ENCODE measurements at places on chromosomes 6 and 20.

- no peak for DNase-seq
These were observed 25.2 kb downstream of the RIOK1 start for GRCh38 chr6:7414811-7415210.

GRCh38 chr20:32582659-32583580 lies 2.2 kb downstream of the NOL4L start:
- DNase-seq, result peak; percentile 71

DNA sequence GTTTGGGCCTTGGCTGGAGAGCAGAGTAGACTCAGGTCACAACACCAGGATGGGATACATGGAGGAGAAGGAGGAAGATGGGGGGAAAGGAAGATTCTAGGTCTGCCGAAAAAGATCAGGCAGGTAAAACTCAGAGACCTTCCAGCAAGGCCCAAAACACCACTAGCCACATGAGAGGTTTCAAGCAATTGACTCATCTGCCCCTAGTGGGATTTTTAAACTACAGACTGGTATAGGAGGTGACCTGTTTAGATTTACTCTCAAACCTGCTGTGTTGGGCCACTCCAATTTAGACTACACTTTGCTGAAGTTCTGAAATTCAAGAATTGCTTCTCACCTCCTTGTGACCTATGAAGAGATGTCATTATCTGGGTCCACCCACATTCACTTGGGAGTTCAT lies 236.9 kb upstream of the SASH1 start:
- DNase-seq, result no peak

DNA sequence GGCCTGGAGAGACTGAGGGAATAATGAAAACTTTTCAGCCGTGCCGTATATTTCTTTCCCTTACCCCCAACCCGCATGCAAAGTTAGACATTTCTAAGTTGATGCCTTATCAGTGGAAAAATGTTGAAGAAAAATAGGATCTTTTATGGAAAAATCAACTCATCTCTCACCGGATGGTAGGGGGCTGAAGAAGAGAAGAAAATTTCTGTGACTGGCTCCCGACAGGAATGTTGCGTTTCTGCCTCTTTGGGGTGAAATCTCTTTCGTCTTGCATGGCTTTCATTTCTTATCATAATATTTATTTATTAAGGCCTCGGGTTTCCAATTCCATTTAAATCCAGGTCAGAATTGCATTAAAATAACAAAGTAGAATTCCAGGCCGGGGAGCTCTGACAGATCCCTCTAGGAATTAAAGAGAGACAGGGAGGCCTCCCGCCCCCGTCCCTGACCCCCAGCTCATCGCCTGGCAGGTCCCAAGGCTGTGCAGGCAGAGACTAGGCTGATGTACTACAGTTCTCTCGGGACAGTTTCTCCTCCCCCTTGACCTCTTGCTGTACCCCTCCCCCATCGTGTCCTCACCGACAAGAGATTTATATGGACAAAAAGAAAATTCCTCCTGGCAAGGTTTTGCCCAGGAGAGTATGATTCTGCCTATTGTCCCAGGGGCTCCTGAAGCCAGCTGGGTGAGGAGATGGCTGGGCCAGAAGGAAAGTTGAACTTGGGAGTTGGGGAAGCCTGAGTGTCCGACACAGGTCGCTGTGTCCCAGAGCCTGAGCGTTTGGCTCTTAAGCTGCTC lies 1.3 kb downstream of the SCUBE3 start:
- peak; percentile 40 for DNase-seq

DNA sequence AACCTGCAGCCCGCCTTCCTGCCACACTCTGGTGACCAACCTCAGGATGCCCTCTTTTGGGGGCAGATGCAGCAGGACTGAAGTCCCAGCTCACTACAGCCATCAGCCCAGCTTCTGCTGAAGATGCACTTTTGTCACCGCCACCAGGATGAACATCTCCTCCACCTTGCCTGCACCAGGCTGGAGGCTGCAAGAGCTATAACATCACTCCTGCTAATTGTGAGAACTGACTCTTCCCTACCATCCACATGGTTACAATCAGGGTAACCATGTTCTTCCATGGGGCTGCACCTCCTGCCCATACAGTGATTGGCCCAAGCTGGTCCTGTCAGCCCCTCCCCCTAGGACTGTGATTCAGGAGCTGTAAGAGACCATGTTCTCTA lies 2.0 kb upstream of the ACTL10 start:
- DNase-seq, result no peak

- DNase-seq, result peak; percentile 61
These were observed 135.5 kb downstream of the LY86 start for GRCh38 chr6:6723921-6724538.

GRCh38 chr6:154341871-154342270 lies 14.7 kb downstream of the IPCEF1 start:
- DNase-seq, result no peak

DNA sequence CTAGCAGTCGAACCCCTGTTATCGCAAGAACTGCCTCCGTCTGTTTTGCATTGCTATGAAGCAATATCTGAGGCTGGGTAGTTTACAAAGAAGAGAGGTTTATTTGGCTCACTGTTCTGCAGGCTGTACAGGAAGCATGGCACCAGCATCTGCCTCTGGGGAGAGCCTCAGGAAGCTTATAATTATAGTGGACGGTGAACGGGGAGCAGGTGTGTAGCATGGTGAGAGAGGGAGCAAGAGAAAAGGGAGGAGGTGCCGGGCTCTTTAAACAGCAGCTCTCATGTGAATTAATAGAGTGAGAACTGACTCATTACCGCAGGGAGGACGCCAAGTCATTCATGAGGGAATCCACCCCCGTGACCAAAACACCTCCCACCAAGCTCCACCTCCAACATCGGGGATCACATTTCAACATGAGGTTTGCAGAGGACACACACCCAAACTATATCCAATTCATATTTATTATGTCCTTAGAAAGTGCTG lies 172.6 kb upstream of the KCNG1 start:
- no peak for DNase-seq

GRCh38 chr20:38298768-38299288 lies 5.1 kb upstream of the BPI start:
- no peak for DNase-seq

DNA sequence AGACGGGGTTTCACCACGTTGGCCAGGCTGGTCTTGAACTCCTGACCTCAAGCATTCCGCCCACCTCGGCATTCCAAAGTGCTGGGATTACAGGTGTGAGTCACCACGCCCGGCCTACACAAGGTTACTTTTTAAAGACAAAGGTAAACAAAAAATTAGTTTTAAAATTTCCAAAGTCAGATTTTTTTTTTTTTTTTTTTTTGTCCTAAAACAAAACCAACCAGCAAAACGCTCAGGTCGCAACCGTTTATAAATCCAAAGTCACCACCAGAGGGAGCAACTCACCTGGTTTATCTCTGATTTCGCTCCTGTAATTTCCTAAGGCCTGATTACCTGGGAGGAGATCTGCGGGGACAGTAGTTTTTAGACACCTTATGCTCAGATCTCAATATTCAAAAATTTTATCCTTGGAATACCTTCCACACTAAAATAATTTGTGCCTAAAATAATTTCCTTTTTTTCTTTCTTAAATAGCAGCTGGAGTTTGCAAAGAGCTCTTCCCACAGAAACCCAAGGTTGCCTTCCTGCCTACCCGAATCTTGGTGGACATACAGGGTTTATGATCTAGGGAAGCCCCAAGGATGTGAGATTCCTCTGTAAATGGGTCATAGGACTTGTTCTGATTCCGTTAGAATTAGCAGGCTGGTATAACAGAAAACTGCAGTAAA lies 19.8 kb upstream of the TREM1 start:
- peak; percentile 69 for DNase-seq

DNA sequence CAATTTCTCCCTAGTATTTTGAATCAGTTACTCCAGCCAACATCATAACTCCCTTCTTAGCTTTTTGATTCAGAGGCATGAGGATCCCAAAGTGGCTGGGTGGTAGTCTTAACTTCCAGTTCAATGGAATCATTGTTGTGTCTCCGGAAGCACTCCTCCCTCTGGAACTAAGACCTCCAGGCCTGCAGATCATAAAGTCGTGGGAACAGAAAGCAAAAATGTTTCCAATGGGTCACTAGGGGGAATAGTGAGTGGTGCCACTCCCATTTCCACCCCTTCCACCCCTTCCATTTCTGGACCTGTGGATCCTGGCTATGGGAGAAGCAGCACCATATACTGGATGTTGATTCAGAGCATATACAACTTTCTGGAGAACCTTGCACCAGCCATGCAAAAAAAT lies 130.8 kb downstream of the SGK1 start:
- no peak for DNase-seq

GRCh38 chr6:40398810-40399477 lies 188.2 kb downstream of the LRFN2 start:
- peak; percentile 61 for DNase-seq

- no peak for DNase-seq
These were observed 53.0 kb upstream of the DST start for GRCh38 chr6:56695702-56696101.

DNA sequence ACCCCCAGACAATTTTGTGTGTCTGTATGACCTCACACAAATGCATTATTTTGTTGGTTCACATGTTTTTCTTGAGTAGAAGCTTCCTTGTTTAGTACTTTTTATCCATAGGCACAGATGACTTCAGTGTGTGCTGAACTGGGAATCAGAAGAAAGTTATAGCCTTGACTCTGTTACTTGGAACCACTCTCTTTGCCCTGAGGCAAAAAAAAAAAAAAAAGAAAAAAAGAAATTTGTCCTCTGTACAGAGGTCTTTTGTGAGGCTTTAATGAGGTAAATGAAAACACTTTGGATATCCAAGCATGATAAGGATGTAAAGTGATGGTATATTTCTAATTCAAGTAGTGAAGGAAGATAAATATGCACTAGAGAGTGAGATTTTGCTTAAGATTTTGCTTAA lies 51.9 kb downstream of the TRMT11 start:
- DNase-seq, result no peak

- peak; percentile 72 for DNase-seq
These were observed 224.5 kb upstream of the AGPAT4 start for GRCh38 chr6:161498359-161498758.

- DNase-seq, result no peak
These were observed 54.8 kb downstream of the DACT2 start for GRCh38 chr6:168264593-168265335.

DNA sequence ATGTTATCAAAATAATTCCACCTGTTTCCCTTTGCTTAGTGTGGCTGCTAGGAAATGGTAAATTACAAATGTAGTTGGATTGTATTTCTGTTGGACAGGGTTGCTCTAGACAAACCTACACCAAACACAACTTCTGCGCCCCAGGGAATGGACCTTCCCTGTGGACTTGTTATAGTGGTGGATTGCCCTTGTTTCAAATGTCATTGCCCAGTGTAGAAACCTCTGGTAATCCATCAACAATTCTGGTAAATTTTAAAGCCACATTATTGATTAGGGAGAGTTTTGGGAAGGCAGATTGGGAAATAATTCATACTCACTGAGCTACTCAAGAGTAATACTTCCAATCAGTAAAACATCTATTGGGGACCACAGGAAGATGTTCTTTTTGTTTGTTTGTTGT lies 239.8 kb downstream of the ARID1B start:
- DNase-seq, result no peak

DNA sequence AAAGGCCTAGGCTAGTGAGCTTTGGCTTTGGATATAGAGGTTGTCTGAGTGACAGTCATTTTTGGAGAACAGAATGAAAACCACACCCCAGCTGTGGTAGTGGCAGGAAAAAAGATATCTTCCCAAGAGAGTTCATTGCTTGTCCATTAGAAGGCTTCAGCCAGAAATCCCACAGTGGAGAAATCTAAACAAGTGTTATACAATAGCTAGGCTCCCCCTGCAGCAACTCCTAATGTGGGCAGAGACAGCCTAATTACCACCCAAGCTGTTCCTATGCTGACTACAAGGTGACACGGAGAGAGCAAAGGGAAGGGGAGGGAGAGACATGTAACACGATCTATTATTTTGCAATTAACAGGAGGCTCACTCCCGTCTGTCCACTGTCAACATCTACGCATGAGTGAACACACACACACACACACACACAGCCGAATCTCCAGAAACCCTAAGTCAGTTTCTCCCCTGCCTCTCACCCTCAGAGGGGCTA lies 147.5 kb upstream of the TCF21 start:
- DNase-seq, result peak; percentile 31

- DNase-seq, result no peak
These were observed 68.2 kb downstream of the NOX3 start for GRCh38 chr6:155387481-155387880.

GRCh38 chr6:20411953-20412681 lies 10.4 kb downstream of the E2F3 start:
- DNase-seq, result no peak

- DNase-seq, result no peak
These were observed 69.0 kb downstream of the SLC22A3 start for GRCh38 chr6:160417146-160417545.

- no peak for DNase-seq
These were observed 82.4 kb upstream of the TAB2 start for GRCh38 chr6:149235130-149235561.

- DNase-seq, result no peak
These were observed 46.6 kb upstream of the DEFB112 start for GRCh38 chr6:50096296-50096695.

DNA sequence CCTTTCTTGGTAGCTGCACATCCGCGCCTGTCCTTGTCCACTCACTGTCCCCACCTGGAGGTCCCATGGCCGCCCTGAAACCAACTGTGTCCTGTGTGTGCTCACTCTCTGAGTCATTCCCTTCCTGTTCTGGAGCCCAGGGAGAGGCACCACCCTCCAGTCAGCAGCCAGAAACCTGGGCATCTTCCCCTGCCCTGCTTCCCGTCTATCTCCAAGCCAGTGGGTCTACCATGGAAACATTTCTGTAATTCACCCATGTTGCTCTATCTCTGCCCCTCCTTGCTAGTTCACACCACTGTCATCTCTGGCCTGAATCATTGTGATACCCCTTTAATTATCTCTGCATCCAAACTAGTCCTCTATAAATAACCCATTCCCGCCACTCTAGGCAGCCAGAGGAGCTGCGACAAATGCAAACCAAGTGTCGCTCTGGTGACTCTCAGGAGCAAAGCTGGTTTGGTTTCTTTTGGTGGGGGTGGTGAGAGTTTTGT lies 28.8 kb upstream of the SYNJ2 start:
- no peak for DNase-seq

- no peak for DNase-seq
These were observed 71.7 kb upstream of the FRMD1 start for GRCh38 chr6:168150551-168151320.

GRCh38 chr20:61161726-61162390 lies 90.2 kb upstream of the CDH4 start:
- DNase-seq, result no peak

DNA sequence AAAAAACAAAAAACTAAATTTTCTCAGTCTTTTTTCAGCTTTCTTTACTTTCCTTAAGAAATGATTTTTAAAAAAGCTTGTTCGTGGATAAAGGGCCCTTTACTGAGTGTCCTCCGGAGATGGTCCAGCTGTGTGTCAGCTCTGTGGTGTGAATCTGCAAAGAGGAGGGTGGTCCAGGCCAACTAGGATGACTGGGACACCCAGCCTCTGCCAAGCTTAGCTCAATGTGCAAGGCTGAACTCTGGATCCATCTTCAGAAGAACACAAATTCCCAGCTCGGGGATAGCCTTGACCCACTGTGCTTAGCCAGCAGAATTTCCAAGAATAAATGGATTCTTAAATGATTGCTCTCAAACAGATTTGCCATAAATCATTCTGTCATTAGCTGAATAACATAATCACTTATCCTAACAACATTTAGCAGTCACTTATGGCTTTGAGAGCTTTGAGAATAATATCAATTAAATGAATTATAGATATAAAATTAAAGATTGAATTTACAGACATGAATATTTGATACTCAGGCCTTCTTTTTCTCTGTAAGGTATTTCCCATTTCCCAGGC lies 14.2 kb upstream of the CALHM5 start:
- DNase-seq, result no peak

GRCh38 chr6:6285679-6286078 lies 34.8 kb downstream of the F13A1 start:
- no peak for DNase-seq

- no peak for DNase-seq
These were observed 77.0 kb downstream of the DTNBP1 start for GRCh38 chr6:15585760-15586214.
